ENCODE measurements at places on chromosomes 1 and 21.

- DNase-seq: peak; percentile 78
These were observed 498 bp upstream of the DENND2C start for GRCh38 chr1:114670083-114671010.

- no peak for DNase-seq
These were observed 1.7 kb downstream of the CEP170 start for GRCh38 chr1:243253211-243253925.

- DNase-seq: no peak
These were observed 455.5 kb downstream of the PLPP3 start for GRCh38 chr1:56123826-56124225.

DNA sequence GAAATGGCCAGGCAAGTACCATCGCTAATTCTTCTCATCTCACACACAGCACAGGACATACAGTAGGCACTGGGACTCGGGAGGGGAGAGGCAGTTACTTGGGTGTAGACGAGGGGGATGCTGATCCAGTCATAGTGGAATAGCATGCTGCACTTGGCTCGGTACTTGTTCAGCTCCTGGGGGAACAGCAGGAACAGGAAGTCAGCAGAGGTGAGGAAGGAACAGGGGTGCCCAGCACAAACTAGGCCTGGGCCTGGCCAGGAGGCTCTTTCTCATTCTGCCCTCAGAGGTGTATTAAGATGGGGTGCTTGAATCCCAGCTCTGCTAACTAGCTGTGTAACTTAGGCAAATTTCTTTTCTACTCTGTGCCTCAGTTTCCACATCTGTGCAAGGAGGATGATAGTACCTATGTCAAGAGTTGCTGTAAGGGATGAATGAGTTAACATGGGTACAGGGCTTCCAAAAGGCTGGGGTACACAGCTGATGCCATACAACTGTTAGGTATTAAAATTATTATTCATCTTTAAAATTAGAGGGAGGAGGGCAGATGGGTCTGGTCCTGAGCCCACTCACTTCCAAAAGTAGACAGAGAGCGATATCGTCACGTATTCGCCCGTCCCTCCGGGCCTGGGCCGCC is 2.4 kb downstream of the BEST4 start:
- DNase-seq: no peak

DNA sequence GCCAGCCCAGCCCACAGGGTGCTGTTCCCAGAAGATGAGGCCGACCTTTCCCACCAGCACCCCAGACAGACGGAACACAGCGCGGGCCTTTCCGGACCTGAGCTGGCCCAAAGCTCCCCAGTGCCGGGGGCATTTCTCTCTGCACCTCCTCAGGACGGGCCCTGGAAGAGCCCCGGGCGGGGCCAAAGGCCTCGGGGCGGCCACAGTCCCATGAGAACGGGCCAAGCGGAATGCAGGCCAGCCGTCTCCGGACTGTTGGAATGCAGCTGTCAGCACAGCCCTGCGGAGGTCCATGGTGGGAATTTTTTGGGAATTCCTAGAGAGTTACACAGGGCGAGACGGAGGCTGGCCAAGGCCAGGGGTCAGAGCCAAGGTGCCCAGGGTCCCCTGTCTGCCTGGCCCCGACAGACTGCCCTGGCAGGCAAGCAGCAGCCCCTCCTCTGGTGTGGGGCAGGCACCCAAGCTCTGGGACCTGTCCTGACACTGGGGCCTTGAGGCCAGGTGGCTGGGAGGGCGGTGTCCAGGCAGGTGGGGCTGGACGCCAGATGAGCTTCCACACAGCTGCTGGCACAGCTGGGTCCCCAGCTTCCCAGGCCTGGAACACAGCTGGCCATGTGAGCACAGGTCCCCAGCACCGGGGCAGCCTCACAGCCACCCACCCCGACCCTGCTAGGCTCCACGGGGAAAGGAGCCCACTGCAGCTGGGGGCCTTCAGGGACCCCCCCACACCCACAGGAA is 63.0 kb downstream of the MEGF6 start:
- no peak for DNase-seq

DNA sequence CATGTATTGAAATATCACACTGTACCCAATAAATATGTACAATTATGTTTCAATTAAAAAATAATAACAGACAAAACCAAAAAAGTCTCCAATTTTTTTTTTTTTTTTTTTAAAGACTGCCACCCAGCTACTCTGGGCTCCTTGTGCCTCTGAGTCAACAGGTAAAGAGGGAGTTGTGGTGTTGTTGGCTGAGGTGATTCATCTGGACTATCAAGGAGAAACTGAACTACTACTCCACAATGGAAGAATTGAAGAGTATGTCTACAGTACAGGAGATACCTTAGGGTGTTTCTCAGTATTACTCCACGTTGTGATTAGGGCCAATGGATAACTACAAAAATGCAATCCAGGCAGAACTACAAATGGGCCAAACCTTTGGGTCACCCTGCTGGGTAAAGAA is 67.9 kb downstream of the SCMH1 start:
- no peak for DNase-seq

DNA sequence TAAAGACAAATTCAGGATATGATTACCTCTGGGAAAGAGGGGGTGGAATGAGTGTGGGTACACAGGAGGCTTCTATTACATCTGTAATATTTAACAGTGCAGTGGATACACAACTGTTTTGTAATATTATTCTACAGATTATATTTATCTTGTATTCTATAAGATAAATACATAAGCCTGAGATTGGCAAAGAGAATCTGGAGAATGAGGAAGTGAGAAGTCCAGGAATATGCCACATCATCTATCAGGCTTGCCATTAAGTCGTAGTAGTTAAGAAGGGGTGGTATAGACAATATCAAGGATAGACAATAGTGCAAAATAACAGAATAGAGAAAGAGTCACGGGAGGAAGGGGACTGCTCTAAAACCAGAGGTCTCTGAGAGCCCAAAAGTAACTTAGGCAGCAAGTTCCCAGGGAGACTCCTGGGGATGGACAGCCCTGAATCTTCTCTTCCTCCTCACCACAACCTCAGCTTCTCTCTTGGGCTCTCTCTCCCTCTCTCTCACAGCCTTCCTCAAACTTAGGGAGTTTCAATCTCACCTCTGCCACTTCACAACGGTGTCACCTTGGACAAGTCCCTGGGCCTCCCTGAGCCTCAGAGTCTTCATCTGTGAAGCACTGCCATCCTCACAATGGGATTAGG is 14.0 kb upstream of the PTAFR start:
- DNase-seq: peak; percentile 7

GRCh38 chr1:56972976-56973375 is 7.2 kb upstream of the C8B start:
- DNase-seq: no peak

GRCh38 chr1:215056584-215056983 is 26.0 kb upstream of the KCNK2 start:
- no peak for DNase-seq

GRCh38 chr21:38825921-38826320 is 20.2 kb downstream of the ETS2 start:
- DNase-seq: no peak

GRCh38 chr1:214440219-214440965 is 111.0 kb downstream of the PTPN14 start:
- DNase-seq: no peak

DNA sequence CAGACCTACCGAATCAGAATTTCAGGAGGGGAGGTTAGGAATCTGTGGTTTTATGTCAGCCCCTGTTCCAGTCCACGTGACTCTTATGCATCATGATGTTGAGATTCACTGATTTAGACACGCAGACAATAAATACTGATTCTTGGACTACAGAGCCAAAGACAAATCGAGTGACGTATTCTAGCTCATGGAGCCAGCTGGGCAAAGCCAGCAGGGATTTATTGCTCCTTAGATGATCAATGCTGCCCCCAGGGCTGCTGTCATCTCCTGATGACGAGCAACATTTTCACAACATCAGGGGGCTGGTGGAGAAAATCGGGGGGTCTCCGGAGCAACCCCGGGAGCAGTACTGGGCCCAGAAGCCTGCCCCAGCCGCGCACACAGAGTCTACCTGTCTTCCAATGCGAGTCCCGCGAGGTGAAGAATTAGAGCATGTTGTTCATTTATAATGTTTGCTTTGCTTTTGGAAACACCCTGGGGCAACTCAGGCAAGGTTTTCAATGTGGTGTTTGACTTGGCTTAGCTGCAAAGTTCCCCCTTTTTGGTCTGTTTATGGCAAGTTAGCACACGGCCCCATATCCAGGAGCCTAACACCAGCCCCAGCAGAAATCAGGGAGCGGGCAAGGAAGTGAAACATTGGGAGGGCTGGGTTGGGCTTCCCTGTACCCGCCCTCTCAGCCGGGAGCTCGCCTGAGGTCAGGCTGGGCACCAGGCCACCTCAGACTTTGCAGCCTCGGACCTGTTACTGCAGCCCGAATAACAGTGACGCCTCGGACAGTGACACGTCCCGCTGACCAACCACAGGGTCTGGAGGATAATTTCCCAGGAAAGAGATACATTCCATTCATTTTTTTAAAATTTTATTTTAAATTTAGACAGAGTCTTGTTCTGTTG is 19.9 kb upstream of the CLDN14 start:
- no peak for DNase-seq

DNA sequence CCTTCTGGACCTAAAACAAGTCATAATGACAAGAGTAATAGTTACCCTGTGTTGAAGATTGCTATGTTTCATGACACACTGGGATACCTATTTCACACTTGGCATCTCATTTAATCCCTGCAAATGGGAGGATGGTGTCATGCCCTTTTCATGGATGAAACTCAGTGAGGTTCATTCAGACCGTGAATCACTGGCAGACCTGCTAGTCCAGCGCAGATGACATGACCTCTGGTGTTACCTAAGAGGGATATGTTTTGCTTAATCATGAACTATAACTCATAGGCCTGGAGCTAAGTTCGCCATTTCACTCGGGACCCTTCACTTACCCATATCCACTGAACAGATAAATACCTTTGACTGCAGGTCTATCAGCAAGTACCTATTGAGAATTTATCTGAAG is 286.6 kb upstream of the FMN2 start:
- no peak for DNase-seq

DNA sequence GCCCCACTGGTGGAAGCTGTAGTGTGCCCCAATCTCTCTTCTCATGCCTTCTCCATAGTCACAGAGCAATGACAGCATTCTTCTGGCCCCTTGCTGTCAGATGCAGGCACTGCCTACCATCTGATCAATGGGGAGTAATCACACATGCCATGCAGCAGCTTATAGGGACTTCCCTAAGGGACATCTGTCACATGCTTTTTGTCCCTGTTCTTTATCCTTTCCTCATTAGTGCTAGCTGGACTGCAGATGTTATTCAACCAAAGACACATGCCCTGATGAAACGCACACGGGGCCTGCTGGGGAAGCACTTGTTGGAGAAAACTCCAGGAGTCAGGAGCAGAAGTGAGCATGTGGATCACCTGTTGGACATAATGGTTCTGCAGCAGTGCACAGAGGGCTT is 108.7 kb downstream of the KCNJ15 start:
- DNase-seq: no peak

DNA sequence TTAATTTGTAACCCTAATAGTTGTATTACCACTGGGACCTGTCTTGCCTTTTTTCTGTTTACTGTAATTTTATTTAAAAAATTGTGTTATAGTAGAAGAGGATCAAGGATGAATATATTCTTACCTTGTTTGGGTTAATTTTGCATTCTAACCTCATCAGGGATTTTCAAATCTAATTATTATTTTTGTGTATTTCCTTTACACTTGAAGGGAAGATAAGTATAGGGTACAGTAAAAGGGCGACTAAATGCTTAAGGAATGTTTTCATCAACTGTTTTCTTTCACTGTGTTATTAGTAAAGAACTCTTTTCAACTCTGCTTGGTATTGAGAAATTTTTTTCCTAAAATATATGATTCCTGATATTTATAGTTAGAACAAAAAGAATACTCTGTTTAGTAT is 33.3 kb downstream of the OSBPL9 start:
- DNase-seq: no peak

DNA sequence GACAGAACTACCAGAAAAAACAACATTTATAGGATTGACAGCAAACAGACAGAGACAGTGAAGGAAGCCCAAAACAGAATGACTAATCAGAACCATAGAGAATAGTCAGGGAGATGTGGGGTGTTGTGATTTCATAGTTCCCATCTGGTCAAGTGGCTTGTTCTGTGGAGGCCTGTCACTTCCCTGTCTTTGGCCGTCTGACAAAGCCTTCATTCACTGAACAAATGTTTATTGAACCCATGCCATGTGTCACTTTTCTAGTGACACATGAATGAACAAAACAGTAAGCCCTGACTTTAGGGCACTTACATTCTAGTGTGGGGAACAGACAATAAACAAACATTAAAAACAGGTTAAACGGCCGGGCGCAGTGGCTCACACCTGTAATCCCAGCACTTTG is 3.2 kb upstream of the SRRM1 start:
- no peak for DNase-seq

DNA sequence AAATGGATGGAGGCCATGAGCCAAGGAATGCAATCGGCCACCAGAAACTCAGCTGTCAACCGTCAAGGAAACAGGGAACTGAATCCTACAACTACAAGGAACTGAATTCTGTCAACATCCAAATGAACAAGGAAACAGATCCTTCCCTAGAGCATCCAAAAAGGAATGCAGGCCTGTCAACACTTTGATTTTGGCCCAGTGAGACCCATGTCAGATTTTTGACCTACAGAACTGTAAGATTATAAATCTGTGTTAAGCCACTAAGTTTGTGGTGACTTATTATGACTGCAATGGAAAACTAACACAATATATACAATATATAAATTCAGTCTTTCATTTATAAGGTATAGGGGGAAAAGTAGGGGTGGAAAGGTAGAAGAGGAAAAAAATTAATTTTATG is 55.3 kb downstream of the SHCBP1L start:
- DNase-seq: no peak

- DNase-seq: no peak
These were observed 40.0 kb downstream of the PDC start for GRCh38 chr1:186420923-186421322.

DNA sequence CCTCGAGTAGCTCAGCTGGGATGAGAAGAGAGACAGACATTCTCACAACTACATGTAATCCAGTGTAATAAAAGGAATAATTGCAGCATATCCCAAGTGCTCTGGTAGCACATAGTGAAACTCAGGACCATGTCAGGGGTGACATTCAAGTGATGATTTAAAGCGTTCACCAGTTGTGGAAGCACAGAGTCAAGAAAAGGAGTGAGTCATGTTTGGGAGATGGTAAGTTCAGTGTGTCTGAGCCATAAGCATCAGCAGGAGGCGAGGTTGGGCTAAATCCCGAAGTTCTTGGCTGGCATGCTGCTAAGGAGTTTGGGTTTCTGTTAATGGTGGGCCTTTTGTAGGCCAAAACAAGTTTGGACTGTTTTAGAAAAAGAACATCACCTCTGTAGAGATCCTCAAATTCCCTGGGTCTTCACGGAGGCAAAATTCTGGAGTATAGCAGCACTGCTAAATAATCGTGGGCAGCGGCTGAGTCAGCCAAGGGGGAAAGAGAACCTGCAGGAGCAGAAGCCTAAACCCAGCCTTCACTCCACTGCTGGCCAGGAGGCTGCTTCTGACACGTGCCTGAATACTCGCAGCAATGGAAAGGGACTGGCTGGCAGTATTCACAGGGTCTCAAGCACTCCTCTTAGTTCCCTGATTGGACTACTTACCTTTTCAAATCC is 7.2 kb upstream of the NHLH1 start:
- DNase-seq: no peak
